Frontal cortex (tissue), 4 donors: ENCODE measurements at places on chromosomes 7 and 10. TPM values are rescaled to one million over a fixed set of nuclear protein-coding genes. Genes with fewer than 3 reads are reported as not detected.

Gene ACTR3C
- total RNA-seq = 5.3 TPM

Gene INSYN2A
- 15.9 TPM for total RNA-seq

Gene CDK14
- total RNA-seq = 77.9 TPM

Gene C10orf105
- not detected for total RNA-seq

Gene C10orf90
- 0.41 TPM for total RNA-seq

Gene CCDC146
- 15.9 TPM for total RNA-seq

DNA sequence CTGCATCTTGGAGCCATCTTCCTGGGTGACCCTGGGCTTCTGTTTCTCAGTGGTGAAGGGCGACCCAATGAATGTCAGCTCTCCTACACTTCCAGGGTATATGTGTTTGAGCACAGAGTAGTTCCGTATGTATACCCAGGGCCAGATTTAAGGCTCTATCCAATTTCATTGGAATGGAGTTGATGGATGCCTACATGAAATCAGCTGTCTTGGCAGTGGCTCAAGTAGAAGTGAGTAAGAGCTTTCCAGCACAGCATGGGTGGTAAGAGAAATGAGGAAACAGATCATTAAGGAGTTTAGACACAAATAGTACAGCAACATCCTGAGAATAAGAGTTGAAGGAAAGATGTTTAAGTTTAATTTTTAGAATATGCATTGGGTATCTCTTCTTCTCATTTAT is 433.0 kb downstream of the PAXIP1 start:
- DNase-seq = no peak

DNA sequence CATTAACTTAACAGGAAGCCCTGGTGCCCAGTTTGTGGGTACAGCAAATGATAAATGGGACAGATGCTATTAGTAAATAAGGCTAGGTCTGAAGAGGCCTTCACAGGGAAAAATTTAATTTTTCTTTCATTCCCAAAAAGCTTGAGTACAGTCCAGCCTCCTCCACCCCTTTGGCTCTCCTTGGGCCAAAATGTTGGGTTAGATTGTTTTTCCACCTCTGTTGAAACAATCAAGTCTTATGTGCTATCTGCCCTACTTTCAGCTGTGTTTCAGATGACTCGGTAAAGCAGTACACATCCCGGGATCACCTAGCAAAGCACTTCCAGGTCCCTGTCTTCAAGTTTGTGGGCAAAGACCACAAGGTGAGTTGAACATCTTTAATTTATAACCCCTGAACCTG is 24.3 kb downstream of the PLA2G12B start:
- no peak for DNase-seq

DNA sequence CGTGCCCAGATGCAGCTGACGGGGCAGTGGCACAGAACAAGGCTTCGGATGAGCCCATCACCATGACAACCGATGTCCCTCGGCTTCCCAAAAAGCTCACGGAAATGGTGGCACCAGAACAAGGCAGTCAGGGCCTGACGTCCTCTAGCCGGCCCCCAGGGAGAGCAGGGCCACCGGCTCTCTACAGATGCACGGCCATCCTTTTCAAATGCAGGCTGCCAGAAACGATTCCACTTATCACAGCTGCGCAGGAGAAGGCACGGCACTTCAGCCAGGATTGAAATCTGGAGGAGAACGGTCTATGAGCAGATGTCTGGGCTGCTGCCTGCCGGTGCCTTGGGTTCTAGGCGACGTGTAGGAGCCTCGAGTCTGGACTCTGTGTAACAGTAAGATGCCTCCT is 223.8 kb downstream of the ZMYND11 start:
- no peak for DNase-seq

DNA sequence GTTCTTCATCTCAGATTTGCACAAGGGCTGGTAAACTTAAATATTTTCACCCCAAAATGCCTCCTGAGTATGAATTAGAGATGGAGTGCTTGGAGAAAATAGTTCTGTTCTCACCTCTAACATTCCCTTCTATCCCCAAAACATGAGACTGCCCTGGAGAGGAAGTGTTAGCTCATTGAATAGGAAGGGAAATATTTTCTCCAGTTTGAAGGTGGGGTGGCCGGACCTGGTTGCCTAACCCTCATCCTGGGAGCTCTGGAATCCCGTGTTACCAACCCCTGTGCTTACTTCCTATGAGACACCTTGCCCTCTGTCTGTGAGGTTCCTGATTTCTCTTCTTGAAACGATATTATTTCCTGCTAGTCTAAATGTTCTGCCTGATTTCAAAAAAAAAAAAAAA is 779 bp downstream of the IFIT2 start:
- no peak for DNase-seq

DNA sequence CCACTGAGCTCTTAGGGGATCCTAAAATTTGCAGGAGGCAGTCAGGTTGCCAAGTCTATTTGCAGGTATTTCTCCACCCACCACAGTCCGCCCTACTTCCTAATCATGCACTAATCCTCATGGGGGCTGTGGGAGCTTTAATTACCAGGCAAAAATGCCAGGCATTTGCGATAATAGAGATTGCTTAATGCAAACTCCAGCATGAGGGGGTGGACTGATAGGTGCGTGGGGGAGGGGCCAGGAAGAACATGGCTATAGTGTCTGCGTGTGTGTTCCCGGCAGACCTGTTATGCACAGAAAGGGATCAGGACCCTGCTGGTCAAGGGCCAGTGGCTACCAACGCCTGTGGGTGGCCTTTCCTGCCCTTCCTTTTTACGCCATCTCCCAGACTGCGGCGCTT is 15.6 kb upstream of the AQP1 start:
- DNase-seq = no peak

- DNase-seq = no peak
Observed at GRCh38 chr7:151847681-151848081, 29.2 kb downstream of the PRKAG2 start.

- DNase-seq = no peak
Observed at GRCh38 chr10:79608505-79609375, 2.0 kb upstream of the SFTPA1 start.

GRCh38 chr10:89236226-89236797 is 15.3 kb downstream of the LIPA start:
- no peak for DNase-seq

DNA sequence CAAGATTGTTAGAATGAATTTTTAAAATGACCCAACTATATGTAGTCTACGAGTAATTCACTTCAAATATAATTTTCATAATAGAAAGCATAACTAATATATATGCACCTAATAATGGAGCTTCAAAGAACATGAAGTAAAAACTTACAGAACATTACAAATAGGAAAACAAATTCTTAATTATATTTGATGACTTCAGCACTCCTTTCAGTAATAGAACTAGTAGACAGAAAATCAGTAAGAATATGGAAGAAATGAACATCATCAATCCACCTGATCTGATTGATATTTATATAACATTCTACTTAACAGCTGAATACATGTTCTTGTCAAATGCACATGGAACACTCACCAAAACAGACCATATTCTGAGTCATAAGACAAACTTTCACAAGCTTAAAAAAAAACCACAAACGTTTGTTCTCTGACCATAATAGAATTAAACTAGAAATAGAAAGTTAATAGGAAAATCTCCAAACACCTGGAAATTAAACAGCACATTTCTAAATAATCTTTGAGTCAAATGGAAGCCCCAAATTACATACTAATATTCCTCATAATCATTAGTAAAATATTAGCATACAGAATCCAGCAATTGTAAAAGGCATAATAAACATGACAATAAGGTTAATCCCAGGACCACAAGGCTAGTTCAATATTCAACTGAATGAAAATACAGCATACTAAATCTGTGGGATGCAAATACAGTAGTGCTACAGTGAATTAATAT is 48.0 kb downstream of the BRAF start:
- no peak for DNase-seq

GRCh38 chr10:13943735-13944398 is 357.1 kb downstream of the PRPF18 start:
- no peak for DNase-seq

- no peak for DNase-seq
Observed at GRCh38 chr10:51215951-51216834, 141.9 kb downstream of the PRKG1 start.

GRCh38 chr10:101710059-101710695 is 15.2 kb upstream of the FBXW4 start:
- DNase-seq = no peak

- DNase-seq = no peak
Observed at GRCh38 chr10:3908183-3908582, 123.2 kb upstream of the KLF6 start.
